Adrenal gland (tissue), 19 donors: ENCODE measurements at places on chromosomes 2 and 18. TPM values are rescaled to one million over a fixed set of nuclear protein-coding genes. Genes with fewer than 3 reads are reported as not detected.

GRCh38 chr2:105156166-105156565 is 85.4 kb upstream of the GPR45 start:
- no peak for DNase-seq

DNA sequence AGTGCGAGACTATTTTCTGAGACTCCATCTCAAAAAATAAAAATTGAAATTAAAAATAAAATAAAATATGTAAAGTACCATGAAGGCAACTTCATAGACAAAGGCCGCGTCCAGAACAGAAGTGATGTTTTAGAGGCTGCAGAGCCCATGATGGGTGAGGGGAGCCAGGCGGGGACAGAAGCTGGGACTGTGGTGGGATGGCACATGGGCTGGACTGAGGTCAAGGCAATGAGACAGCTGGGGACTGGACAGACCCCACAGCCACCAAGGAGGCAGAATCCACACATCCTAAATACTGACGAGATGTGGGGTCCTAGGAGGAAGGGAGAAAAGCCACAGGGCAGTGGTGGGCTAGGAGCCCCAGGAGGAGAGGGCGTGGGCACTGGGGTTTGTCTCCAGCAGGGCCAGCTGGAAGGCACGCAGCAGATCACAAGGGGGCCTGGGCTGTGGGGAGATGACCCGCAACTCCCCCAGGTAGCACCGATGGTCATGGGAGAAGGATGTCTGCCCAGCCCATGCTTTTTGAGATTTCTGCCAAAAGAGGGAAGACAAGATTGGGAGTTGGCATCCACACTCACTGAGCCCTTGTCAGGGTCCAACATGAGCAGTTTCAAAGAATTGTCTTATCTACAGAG is 74.3 kb downstream of the KCNF1 start:
- no peak for DNase-seq

The UGT1A3 gene
- not detected for total RNA-seq

- DNase-seq, result no peak
Observed at GRCh38 chr2:63875131-63875527, 33.4 kb downstream of the UGP2 start.

DNA sequence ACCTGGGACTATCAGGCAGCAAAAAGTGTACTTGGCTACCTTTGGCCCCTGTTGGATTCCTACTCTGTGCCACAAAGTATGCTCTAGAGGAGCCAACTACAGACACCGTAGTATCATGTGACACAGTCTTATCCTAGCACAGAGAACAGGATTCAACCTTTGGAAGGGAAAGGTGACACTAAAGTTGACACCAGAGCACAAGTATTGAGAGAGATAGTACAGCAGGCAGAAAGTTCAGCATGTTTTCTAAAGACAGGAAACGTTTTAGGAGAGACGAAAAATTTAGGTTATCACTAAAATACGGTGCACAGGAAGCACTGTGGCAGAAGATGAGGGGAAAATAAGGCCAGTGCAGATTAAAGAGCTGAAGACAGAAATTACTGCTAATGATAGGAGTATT is 18.6 kb downstream of the SMAD2 start:
- no peak for DNase-seq

The UGT1A6 gene
- total RNA-seq, result not detected

The CLHC1 gene
- total RNA-seq, result 5.9 TPM

The AKAIN1 gene
- total RNA-seq, result 5.9 TPM

The REG1A gene
- not detected for total RNA-seq
